ENCODE measurements at places on chromosomes 2 and 18.
A peak's percentile ranks its signal among the peaks of the same experiment; 100 is the strongest.

- no peak for DNase-seq
These were observed 30.7 kb downstream of the PKP4 start for GRCh38 chr2:158487419-158487818.

- no peak for DNase-seq
These were observed 48.2 kb downstream of the AGAP1 start for GRCh38 chr2:235541838-235542549.

DNA sequence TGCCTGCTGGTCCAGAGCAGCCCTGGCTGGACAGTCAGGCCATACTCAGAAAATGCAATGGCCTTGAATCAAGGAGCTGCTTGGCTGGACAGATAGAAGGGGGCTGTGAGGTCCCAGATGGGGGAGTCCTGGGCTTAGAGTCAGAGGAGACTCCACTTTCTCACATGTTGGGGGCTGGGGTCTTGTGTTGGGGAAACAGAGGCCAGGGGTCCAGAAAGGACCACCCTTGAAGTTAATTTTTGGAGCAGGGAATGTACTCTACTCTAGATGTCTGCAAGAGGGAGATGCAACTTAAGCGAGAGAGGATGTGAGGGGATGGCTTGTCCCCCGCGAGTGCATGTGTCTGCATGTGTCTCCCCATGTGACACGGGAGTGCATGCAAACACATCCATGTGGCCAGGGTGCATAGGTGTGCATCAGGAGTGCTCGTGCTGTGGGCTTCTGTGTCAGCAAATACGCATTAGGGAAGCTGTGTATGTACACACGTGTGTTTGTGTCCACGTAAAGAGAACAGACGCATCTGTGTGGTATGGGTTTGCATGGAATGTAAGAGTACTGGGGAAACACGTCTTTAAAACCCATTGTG is 303.2 kb downstream of the MYCN start:
- DNase-seq: no peak

GRCh38 chr18:25423760-25424159 is 71.8 kb upstream of the ZNF521 start:
- DNase-seq: no peak

GRCh38 chr2:191252699-191253098 is 7.5 kb downstream of the MYO1B start:
- DNase-seq: no peak

- no peak for DNase-seq
These were observed 341.7 kb downstream of the PTPRM start for GRCh38 chr18:7908681-7909299.

GRCh38 chr18:47151439-47151838 is 1.1 kb upstream of the HDHD2 start:
- DNase-seq: no peak

GRCh38 chr18:57728941-57729511 is 74.1 kb downstream of the ATP8B1 start:
- DNase-seq: no peak

- no peak for DNase-seq
These were observed 8.3 kb downstream of the C2orf81 start for GRCh38 chr2:74413001-74413698.

- DNase-seq: no peak
These were observed 272.0 kb downstream of the MYCN start for GRCh38 chr2:16212321-16212720.

DNA sequence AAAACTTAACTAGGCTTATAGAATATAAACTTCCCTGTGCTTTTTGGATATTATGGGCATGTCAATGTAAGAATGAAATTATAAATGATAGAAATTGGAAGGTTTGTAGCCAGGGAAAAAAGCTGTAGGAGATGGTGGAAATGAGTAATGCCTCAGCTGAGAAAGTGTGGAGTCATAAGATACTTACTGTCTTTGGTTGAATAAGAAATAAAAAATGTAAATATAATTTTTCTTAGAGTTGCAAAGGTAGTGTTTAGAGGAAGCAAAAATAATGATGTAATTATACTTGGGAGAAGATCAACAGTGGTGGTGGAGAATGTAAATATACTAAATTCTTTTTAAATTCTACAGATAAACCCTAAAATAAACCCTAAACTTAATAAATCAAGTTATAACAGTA is 26.2 kb upstream of the RND3 start:
- DNase-seq: no peak

GRCh38 chr2:37344453-37345361 is at the start of gene QPCT:
QPCT (plus strand) TSS chr2:37344630; CDS start chr2:37344732, 102 bp downstream.
- peak; percentile 33 for DNase-seq

- no peak for DNase-seq
These were observed 1.3 kb upstream of the BZW1 start for GRCh38 chr2:200810252-200810997.

DNA sequence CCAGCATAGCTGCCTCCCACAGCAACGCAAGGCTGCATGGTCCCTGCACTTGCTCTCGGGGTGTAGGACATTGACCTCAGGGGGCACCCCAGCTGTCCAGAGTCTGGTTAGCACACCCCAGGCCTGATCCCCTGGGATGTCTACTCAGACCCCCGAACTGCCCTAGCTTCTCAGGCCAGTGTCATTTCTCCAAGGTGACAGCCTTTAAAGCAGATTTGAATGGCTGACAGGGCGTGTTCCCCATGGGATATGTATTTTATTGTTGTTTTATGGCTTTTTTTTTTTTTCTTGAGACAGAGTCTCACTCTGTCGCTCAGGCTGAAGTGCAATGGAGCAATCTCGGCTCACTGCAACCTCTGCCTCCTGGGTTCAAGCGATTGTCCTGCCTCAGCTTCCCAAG is 40.8 kb upstream of the PTMA start:
- DNase-seq: no peak

- no peak for DNase-seq
These were observed 68.2 kb upstream of the NEDD4L start for GRCh38 chr18:57975805-57976204.
